ENCODE measurements at places on chromosomes 2 and 18. TPM values are rescaled to one million over a fixed set of nuclear protein-coding genes. Genes with fewer than 3 reads are reported as not detected.

- H3K27ac ChIP-seq, result no peak overlapping the region
- no peak overlapping the region for H3K4me3 ChIP-seq
- DNase-seq, result no peak
- H3K4me1 ChIP-seq, result no peaks in the 10 kb centered on the region
- H3K27me3 ChIP-seq, result no peaks in the 10 kb centered on the region
Observed at GRCh38 chr2:197414515-197414914, 20.3 kb downstream of the SF3B1 start.

GRCh38 chr2:40367652-40368051, 84.2 kb downstream of the SLC8A1 start:
- peak; percentile 83 for DNase-seq
- peaks cover 55% of the 10 kb centered on the region for H3K4me1 ChIP-seq
- no peak overlapping the region for H3K4me3 ChIP-seq
- H3K36me3 ChIP-seq, result no peaks in the 10 kb centered on the region

ABCG8 gene
- total RNA-seq, result not detected

PROKR1 gene
- total RNA-seq, result not detected

MRPS9 gene
- total RNA-seq, result 28.6 TPM

TCF4 gene
- total RNA-seq, result 105 TPM

Measured in astrocyte (in vitro differentiated cells and primary cell).